Activated T-cell treated with anti-CD3 and anti-CD28 coated beads for 48 hours (primary cell): ENCODE measurements at places on chromosomes 7 and 10.

DNA sequence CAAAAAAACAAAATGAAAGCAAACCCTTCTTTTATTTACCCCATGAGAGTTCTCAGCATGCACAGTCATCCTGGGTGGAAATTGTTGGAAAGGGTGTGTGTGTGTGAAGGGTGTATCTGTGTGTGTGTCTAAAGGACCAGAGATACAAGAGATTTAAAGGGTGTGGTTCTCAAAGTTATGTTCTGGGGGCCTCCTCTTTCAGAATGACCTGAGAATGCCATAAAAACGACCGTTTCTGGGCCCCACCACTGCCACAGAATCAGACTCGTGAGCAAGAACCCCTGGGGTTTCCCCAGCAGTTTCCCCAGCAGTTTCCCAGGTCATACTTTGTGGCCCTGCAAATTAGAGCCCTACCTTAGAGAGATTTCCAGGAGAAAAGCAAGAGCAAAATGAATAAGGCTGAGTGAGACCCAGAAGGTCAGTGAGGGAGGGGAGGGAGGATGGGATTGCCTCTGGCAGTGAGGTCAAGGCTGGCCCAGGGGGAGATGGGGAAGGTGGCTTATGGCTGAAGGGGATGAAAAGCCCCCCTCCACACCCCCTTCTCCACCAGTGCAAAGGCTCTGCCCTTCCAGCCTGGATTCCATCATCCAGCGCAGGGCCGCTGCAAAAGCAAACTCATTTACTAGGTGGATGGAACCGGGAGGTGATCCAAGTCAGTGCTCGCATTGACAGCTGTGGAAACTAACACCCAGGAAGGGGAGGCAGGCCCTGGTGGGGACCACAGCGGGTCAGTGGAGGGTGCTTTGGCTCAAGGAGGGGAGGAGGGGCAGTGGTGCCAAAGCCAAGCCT, 10.2 kb downstream of the PYROXD2 start:
- no peak for DNase-seq

GRCh38 chr7:34807548-34808340, 149.7 kb downstream of the NPSR1 start:
- no peak for DNase-seq

DNA sequence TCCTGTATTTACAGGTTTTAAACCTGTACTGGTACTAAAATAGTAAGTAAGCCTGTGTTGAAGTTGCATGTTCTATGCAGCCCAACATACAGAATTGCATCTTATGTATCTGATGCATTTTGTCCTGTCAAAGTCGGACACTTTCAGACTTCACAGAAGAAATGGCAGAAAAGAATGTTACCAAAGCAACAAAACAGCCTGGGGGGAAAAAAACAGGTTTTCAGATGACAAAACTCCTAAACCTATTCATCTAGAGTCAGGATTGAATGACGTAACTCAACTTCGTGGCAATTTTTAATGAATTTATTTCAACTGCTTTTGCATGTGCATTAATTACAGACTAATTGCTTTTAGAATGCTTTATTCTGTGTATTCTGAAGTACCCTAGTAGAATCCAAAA, 28.4 kb downstream of the CYTH3 start:
- DNase-seq: no peak

DNA sequence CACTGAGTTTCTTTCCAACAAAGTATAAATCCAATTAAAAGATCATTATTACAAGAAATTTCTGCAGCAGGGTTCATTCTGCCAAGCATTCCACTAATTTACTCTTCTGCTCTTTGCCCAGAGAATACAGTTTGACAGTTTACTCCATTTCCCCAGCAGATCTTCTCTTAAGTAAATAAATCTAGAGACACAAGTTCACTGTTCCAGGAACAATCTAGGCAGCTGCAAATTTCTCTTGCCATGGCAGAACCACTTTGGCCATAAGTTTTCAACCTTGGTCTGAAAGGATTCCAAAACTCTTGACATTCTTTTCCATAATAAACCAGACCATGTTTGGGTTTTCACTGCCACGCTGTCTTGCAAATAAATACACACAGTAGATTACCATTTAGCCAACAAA, 11.5 kb downstream of the RGS10 start:
- DNase-seq: no peak

- no peak for DNase-seq
These were observed 614.7 kb downstream of the PARD3 start for GRCh38 chr10:34200355-34200901.

DNA sequence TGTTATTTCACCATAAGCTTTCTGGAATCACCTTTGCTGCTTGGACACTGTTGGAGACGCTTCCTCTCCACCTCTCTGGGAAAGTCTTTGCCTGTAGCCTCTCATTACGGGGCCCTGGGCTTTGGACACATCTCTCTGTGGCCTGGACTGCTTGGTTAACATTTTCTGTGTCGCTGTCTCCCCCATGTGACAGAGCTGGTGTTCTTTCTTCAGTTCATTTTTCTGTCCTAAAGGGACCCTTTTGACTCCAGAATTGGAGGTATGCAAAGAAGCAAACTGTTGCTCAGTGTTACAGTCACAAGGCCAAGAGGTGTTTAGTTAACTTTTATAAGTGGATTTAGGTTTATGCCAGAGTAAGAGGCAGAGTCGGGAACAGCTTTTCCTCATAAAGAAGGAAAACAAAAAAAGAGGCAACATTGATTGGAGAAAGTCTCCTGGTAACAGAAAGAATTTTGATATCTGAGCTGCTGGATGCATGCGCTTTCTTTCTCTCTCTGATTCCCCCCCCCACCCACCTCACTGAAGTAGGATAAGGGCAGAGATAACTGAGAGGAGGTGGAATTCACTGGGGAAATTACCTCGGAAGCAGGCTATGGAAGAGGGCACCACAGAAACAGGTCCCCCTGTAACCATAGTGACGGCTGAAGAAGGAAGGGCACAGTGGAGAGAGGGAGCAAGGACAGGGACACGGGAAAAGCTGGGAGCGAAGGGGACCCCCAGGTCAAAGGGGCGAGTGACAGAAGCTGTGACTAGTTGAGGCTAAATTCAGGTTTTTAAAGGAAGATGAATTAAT, 57.8 kb downstream of the LGI1 start:
- no peak for DNase-seq

DNA sequence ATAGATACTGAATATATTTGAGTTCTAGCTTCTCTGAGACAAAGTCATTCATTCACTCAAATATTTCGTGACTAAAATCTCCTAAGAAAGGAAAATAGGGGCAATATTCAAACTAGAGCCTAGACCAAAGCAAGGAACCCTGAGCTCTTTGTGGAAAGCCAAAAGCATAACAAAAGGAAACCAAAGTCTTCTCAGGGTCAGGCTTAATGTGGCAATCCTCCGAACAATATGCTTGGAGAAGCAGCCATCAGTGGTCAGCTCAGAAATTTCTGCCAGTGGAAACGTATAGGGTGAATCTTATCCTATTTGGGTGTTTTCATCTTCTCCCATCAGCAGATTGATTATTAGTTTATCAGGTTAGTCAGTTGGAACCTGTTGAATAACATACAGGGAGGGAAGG, 151.3 kb upstream of the SLC13A1 start:
- DNase-seq: no peak

- DNase-seq: no peak
These were observed 782.0 kb downstream of the SUGCT start for GRCh38 chr7:40916813-40917212.

DNA sequence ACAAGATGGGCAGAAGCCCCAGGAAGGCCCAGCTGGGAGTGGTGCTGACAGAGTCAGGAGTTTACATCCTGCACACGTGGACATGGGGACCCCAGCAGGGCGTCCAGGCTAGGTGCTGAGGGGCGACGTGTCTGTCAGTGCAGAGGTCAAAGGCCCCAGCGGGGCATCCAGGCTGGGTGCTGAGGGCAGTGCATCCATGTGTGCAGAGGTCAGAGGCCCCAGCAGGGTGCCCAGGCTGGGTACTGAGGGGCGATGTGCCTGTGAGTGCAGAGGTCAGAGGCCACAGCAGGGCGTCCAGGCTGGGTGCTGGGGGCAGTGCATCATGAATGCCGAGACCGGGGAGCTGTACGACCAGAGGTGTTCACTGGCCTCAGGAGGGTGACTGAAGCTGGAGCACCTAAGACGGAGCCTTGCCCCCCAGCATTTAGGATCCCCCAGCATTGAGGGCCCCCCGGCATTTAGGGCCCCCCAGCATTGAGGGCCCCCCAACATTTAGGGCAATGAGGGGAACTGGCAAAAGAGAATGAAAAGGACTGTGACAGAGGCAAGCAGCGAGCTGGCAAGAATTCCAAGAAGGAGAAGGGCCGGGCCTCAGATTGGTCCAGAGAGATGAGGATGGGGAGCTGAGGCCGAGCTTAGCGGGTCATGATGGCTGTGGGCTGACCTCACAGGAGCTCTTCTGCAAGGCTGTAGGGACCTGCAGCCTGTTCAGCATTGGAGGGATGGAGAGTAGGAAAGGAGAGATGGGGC, 474.9 kb downstream of the PTPRN2 start:
- DNase-seq: no peak

GRCh38 chr10:5354068-5354467, 10.7 kb upstream of the UCN3 start:
- no peak for DNase-seq

DNA sequence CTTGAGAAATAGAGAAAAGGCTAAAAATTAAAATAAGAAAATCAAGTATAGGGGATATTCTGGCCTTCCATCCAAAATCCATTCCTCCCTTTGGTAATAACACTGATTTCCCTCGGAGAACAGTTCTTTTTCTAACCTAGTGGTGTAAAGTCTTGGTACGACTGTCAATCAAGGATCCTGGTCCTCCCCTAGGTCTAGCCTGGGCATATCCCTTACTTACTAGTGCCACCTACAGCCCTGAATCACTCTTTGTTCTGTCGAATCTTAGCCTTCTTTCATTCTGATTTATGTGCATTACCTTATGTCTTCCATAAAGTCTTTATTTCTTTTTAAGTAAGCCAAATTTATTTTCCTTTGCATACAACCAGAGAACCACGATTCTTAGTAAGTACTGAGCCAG, 298.7 kb upstream of the LRRTM3 start:
- DNase-seq: no peak

- DNase-seq: no peak
These were observed 99.6 kb upstream of the PCDH15 start for GRCh38 chr10:54900584-54900983.

- no peak for DNase-seq
These were observed 51.8 kb downstream of the NPSR1 start for GRCh38 chr7:34709771-34710170.

DNA sequence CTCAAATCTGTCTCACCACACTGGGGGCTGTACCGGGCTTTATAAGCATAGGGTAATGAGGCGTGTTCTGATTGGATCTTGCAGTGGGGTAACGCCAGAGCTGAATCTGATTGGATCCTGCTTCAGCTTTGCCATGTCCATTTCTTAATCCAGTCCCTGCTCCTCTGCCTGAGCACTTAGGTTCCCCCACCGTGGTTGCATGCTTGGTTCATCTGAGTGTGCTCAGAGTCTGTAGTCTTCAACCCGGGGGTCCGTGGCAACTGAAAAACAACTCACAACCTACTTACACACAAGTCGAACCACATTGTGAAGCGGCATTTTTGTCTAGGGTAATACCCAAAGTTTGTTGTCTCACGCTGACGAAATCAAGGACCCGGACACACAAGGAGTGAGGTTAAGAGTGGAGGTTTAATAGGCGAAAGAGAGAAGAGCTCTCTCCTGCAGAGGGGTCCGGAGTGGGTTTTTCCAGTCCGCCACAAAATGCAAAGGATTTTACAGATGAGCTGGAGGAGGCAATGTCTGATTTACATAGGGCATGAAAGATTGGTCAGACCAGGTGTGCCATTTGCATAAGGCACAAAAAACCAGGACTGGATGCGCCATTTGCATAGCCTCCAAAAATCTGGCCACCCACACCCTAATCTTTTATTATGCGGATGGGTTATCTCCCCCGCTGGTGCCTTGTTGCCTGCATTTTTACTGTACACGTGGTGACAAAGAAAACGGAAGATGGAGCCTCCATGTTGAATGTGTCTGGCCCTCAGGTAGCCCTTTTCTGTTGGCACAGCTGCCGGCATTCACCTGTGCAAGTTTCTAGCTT, 641.8 kb upstream of the FOXK1 start:
- no peak for DNase-seq

- no peak for DNase-seq
These were observed 167.0 kb downstream of the SGMS1 start for GRCh38 chr10:50456719-50457118.

- DNase-seq: no peak
These were observed 918.6 kb downstream of the KCNMA1 start for GRCh38 chr10:76719006-76719405.

- DNase-seq: no peak
These were observed 18.0 kb downstream of the VSTM2A start for GRCh38 chr7:54560198-54560597.

DNA sequence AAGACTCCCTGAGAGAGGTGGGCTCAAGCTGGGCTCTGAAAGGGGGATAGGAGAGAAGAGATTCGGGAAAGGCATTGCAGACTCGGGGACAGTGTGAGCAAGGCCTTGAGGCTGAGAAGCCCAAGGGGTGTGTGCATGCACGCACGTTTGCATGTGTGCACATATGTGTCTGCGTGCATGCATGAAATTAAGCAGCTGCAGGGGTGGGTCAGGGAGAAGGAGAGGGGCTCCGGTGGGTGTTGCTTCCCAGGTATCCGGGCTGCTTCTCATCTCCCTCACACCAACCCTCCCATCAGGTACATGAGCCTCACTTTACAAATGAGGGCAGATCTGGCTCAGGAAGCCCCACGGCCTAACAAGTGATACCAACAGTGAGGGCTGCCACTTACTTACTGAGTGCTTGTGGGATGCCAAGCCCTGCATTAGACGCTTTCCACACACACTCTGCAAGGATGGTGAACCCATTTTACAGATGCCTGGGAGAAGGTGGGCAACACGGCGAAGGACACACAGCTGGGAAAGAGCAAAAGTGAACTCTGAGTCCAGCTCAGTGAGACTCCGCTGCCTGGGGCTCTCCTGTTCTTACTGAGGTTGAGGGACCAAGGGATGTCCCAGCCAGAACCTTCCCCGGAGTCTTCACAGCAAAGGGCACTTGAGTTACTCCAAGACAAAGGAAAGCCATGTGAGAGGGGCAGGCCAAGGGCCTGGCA, 26.4 kb downstream of the ZCCHC24 start:
- no peak for DNase-seq

DNA sequence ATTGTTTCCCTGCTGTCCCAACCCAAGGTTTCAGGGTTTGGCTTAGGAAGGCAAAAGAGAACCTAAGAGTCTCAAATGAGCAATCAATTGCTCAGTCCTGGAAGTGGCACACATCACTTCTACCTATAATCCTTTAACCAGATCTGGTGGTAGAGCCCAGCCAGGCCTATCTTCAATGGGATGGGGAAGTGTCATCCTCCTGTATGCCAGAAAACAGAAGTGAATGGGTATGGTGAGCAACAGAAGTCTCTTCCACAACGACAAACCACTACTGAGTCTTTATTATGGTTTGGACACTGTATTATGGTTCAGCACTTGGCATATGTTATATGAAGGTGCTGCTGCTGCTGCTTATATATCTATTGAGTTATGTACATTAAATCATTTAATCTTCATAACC, 3.0 kb upstream of the AKR1B1 start:
- DNase-seq: no peak

- DNase-seq: no peak
These were observed 93.9 kb downstream of the DNAH11 start for GRCh38 chr7:21636694-21637093.
